ENCODE measurements at places on chromosomes 6 and 20. TPM values are rescaled to one million over a fixed set of nuclear protein-coding genes. Genes with fewer than 3 reads are reported as not detected.

GRCh38 chr6:119156757-119157505 is 78.5 kb upstream of the FAM184A start:
- DNase-seq, result no peak

- no peak for DNase-seq
Observed at GRCh38 chr6:139337830-139338229, 36.6 kb downstream of the CITED2 start.

GRCh38 chr6:36631326-36632011 is 37.3 kb downstream of the SRSF3 start:
- no peak for DNase-seq

GRCh38 chr6:10112871-10113549 is 301.9 kb downstream of the TFAP2A start:
- no peak for DNase-seq

GRCh38 chr6:42933205-42933604 is 3.9 kb downstream of the CNPY3 start:
- DNase-seq, result no peak

RSPO3 gene
- 4.9 TPM for total RNA-seq

Data from urinary bladder (tissue), 4 donors.